ENCODE measurements at places on chromosomes 6 and 20. TPM values are rescaled to one million over a fixed set of nuclear protein-coding genes. Genes with fewer than 3 reads are reported as not detected.

DNA sequence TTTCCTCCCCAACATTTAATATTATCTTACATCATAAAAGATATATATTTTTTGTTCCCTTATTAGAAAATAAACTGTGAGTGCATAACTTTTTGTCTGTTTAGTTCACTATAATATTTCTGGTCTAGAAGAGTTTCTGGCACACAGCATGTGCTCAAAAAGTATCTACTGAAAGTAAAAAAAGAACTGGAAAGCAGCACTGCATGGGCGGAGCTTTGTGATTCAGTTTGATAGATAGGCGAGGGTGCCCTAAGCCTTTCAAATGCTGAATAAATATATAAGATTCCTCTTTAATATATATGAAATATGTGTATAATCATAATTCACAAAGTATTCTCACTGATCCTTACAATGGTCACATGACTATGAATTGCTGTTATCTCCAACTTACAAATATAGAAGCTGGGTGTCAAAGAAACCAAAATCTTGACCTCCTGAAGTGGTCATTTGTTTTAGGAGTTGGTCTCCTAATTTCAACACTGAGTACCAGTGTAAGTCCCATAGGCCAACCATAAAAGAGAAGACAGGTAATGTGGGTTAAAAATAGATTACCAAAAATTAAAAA lies 50.8 kb downstream of the OR2B2 start:
- no peak overlapping the region for H3K4me3 ChIP-seq
- peaks cover 14% of the 10 kb centered on the region for H3K27me3 ChIP-seq
- H3K36me3 ChIP-seq, result no peaks in the 10 kb centered on the region
- no peak for DNase-seq

The OTOR gene
- total RNA-seq, result not detected

- no peaks in the 10 kb centered on the region for H3K36me3 ChIP-seq
- H3K4me3 ChIP-seq, result no peak overlapping the region
- peaks cover 40% of the 10 kb centered on the region for H3K27me3 ChIP-seq
- no peak overlapping the region for H3K27ac ChIP-seq
- DNase-seq, result no peak
These were observed 26.2 kb downstream of the FOXF2 start for GRCh38 chr6:1415416-1416063.

GRCh38 chr6:43682724-43683429 lies 4.7 kb downstream of the MRPS18A start:
- peaks cover 9% of the 10 kb centered on the region for H3K36me3 ChIP-seq
- H3K4me3 ChIP-seq, result no peak overlapping the region
- H3K4me1 ChIP-seq, result peaks cover 36% of the 10 kb centered on the region
- no peaks in the 10 kb centered on the region for H3K27me3 ChIP-seq

The FAM83D gene
- total RNA-seq, result 11.8 TPM
